ENCODE measurements at places on chromosomes 7 and 10.

GRCh38 chr7:14582010-14582409, 320.5 kb downstream of the DGKB start:
- DNase-seq, result no peak

DNA sequence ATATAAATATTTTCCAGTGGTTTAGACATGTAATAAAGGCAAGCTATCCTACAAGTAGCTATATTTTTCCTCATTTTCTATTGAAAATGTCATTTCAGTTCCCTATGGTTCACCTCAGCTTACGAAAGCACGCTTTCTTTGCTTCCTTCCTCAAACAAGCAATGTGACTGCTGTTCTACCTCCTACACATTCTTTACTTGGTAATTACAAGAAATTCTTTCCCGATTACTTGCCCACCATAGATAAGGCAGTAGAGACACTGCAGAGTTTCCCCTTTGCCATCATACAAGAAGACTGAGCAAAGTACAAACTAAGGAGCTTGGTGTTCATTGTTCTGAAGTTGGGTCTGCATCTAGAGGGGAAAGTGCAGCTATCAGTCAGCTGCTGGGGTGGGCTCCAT, 249.4 kb downstream of the CRPPA start:
- no peak for DNase-seq

DNA sequence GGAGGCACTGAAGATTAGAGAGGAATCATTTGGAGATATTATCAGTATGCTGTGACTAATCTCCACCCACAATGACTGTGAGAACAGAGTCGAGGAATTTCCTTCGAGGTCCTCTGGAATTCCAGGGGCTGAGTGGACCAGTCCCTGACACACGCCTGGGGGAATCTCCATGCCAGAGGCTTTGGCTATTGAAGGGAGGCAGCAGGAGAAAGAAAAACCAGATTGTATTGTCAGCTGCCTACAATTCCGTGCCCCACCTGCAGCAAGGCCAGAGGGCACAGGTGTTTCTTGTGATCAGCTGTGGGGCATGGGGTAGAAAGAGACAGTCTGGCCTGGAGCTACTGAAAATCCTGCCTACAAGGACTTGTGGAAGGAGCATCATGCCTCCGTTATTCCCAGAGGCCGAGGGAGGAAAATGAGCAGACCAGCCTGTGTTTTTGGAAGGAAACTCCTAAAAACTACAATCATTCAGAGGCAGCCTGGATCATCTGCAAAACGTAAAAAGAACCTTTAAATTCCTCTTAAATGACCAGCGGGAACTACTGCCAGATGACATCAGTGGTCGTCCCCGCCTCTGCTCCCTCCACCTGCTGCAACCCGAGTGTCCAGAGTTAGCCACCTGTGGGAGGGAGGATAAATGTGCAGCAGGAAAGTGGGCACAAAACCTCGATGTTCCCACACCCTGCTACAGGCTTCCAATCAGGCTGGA, 25.4 kb upstream of the ANK3 start:
- no peak for DNase-seq

DNA sequence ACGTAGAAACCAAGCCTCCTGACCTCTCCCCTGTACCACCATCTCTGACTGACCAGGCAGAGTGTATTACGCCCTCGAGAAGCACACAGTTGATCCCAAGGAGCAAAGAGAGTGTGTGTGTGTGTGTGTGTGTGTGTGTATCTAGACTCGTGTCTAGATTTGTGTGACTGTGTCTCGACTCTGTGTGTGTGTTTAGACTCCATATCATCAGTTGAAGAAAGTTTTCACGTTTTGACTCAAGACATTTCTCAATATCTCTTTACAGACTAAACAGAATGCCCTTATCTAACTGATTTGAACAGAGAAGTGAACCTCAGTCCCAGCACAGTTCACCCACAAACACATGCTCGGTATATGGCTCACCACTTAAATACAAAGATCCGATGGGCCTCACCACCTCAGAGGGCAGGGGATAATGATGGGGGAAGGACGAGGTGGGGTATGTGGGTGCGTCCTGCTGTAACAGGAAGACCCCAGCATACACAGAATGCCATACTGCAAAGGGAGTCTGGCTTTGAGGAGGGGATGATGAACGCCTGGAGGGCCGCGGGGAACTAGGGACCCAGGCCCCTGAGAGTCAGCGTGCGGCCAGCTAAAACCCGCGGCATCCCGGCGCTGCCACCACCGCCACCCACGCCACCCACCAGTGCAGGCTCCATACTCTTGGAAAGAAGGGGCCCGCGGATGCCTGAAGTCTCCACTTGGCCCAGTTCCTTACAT, 780 bp downstream of the ALDH18A1 start:
- no peak for DNase-seq

DNA sequence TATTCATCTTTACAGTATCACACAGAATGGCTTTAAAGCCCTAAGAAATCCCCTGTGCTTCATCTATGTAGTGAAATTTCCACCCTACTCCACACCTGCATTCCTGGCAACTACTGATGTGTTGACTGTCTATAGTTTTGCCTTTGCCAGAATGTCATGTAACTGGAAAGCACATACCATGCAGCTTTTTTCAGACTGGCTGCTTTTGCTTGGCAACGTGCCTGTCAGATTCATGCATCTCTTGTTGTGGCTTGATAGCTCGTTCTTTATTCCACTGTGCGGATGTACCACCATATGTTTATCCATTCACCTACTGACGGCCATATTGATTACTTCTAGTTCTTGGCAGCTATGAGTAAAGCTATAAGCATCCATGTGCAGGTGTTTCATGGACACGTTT, 30.6 kb downstream of the RBM17 start:
- no peak for DNase-seq

GRCh38 chr10:59907918-59908807, 1.8 kb upstream of the CCDC6 start:
- DNase-seq, result peak; percentile 38

GRCh38 chr7:120993553-120994191, 5.2 kb downstream of the CPED1 start:
- DNase-seq, result no peak

DNA sequence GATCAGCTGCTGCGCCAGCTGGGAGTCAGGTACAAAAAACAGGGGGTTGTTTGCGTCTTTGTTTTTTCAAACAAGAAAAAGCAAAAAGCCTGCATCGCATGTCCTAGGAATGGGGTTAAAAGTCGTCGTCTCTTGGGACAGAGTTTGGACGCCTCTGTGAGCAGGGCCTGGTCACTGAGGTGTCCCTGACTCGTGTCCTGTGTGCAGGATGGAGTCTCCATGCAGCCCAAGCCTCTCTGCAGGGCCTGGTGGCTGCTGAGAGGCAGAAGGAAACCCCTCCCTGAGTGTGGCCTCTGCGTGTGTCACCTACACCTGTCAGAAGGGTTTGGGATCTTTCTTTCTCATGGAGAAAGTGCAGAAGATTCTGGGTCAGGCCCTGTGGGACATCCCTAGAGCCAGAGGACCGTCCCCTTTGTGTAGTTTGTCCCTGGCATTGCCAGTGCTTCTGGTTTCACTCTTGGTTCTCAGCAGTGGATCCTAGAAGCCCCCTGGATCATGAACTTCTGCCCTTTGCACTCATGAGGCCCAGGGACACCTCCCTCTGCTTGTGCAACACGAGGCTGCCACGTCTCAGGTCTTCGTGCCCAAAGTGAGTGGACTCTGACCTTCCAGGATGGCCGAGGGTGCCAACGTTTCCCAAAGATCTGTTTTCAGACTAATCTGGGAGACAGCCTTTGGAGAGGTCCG, 75.0 kb downstream of the PRKAG2 start:
- DNase-seq, result no peak

DNA sequence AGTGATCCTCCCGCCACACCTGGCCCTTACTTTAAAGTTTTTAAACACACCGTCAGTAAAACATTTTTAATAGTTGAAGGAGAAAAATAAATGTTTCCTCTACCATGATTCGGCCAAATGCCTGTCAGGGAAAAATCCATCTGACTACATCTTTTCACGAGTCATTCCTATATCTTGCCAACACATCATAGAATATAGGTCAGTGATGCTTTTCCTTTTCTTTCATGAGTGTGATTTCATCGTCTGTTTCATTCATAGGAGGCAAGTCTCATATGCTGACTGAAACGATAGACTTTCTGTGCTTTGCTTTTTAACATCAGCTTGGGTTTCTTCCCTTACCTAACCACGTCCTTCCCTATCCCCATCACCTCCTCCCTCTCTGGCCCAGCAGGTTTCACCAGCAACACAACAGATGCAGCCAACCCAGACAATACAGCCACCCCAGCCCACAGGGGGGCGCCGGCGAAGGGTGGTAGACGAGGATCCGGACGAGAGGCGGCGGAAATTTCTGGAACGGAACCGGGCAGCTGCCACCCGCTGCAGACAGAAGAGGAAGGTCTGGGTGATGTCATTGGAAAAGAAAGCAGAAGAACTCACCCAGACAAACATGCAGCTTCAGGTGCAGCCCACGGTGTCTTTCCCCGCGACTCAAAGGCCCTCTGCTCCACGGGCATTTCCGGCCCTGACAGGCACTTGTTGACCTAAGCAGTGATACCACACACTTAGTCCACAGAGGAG, 149.2 kb downstream of the TRIL start:
- DNase-seq, result no peak

DNA sequence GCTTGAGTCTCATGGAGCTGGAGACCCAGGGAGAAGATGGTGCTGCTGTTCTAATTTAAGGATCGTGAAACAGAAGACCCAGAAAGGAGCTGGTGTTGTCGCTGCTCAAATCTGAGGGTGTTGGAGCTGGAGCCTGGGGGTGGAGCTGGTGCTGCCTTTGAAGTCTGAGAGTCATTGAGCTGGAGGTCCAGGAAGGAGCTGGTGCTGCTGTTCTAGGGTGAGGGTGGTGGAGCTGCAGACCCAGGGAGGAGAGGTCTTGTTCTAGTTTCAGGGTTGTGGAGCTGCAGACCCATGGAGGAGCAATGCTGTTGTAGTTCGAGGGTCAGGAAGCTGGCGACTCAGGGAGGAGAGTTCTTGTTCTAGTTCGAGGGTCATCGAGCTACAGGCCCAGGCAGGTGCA, 84.1 kb upstream of the ZNF479 start:
- no peak for DNase-seq

DNA sequence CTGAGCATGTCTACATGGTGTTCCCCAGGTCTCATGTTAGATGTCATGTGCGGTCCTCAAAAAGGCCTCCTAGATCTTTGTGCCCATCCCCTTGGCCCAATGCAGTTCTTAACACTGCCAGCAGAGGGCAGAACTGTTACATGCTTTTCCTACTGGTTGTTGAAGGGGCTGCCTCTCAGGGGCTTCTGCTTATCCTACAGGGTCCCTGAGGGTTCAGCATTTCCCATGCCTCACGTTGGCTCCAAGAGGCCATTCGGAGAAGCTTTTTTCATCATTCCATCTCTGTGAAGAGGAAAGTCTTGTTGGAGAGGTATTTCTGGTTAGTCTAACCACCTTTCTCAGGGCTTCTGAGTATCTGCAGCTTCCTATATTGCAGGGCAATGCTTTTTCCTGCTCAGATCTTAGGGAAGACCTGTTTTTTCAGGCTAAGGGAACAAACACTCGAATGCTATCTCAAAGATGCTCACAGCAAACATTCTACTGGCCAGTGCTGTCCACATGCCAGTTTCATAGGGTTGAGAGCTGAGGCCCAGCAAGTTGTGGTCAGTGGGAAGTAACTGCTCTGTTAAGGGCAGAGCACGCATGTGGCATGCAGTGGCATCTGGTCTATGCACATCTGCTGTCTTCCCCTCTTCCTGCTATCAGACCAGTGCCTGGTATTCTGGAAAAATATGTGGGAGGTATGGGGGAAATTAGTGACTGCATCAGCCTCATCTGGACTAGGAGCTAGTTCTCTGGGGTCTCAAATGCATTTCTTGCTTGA, 31.5 kb downstream of the MBL2 start:
- DNase-seq, result peak; percentile 29

DNA sequence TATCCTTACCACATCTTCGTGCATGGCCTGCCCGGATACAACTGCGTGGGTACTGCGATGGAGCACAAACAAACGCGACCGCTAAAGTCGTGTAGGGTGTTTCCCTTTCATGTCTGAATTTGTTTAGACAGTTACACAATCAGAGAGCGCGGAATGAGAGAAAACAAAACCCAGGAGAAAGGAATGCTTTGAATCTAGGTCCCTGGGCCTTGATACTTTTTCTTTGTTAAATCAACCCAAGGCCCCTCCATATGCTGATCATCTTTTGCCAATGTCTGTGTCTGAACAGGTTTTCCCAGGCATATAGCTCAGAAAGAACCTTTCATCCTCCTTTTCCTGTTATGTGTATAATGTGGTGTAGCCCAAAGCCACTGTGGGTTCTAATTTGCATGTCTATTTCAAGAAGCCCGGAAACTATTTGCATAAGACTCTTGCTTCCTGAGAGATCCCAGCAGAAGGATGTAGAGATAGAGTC, 145.8 kb downstream of the FRMD4A start:
- DNase-seq, result no peak

- peak; percentile 31 for DNase-seq
These were observed 20.5 kb upstream of the ZNF273 start for GRCh38 chr7:64882341-64883112.

DNA sequence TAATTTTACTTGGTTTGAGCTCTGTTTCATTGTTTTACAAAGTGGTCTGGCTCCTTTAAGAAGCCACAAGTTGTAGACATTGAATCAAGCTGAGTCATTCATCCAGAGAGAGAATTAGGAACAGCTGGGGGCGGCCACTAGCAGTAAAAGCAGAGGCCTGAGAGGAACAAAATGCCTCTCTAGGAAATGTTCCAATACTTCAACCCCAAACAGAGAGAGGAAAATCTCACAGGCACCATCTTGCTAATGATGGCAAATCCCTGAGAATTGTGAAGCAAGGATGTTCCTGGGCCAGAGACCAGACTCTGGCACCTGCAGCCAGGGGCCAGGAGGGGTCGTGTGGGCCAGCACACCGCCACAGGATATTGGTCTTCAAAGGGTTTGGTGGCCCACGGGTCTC, 26.5 kb upstream of the TRIL start:
- DNase-seq, result peak; percentile 34

GRCh38 chr10:48404646-48405045, 98.2 kb downstream of the MAPK8 start:
- DNase-seq, result no peak

DNA sequence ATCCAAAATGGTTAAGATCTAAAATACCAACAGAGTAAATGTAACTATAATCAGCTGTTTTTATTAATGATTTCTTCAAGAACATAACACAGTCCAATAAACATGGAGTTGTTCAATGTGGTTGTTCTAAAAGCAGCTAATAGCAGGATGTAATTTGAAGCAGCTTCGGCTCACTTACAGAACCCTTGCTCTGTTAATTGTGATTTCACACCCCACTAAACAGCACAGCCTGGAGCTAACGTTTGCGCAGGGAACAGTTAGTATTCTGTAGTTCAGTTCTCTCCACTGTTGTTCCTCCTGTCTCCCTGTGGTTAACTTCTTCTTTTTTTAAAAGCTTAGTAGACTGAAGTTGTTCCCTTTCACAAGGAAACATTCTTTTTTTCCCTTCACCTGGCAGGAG, 104.0 kb downstream of the GRM3 start:
- DNase-seq, result no peak

DNA sequence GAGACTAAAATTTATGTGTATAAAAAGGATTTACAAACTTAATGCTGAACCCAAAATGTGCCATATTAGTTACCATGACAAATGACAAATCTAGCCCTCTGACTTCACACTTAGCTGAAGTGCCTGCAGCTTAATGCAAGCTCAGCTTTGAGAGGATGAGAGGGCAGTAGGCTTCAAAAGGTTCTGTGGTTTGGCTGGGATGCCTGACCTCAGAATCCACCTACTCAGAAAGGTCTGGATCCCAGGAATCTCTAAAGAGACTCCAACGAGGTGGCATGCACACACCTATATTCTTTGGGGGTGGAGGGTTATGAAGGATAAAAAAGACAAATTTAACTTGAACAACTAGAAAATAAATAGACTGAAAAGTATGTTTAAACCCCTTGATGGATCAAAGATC, 213.4 kb downstream of the TAX1BP1 start:
- no peak for DNase-seq
